ENCODE measurements at places on chromosomes 16 and 17.

GRCh38 chr17:42078396-42079043 lies 19.8 kb downstream of the ZNF385C start:
- no peak for DNase-seq

- DNase-seq = no peak
These were observed 4.0 kb downstream of the IRX5 start for GRCh38 chr16:54934481-54935265.

- DNase-seq = no peak
These were observed 460.4 kb downstream of the SLC39A11 start for GRCh38 chr17:72631949-72632684.

- no peak for DNase-seq
These were observed 20.2 kb downstream of the AP2B1 start for GRCh38 chr17:35607239-35607847.

- DNase-seq = no peak
These were observed 14.2 kb upstream of the SLC52A1 start for GRCh38 chr17:5049314-5049841.

DNA sequence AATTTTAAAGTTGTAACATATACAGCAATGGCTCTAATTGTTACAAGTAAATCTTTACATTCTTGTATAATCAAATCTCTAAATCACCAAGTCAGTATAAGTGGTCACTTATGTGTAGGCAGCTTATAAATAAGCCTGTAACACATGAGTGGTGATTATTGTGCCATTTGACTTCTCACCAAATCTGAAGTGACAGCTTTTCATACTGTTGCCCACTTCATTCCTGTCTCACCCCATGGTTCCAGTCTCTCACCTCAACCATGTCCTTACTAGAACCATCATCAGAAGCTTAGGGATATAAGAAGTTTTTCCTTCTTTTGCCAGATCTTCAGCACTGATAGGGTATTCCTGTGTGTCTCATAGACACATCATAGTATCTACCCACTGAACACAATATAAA lies 23.5 kb downstream of the TNRC6A start:
- no peak for DNase-seq

DNA sequence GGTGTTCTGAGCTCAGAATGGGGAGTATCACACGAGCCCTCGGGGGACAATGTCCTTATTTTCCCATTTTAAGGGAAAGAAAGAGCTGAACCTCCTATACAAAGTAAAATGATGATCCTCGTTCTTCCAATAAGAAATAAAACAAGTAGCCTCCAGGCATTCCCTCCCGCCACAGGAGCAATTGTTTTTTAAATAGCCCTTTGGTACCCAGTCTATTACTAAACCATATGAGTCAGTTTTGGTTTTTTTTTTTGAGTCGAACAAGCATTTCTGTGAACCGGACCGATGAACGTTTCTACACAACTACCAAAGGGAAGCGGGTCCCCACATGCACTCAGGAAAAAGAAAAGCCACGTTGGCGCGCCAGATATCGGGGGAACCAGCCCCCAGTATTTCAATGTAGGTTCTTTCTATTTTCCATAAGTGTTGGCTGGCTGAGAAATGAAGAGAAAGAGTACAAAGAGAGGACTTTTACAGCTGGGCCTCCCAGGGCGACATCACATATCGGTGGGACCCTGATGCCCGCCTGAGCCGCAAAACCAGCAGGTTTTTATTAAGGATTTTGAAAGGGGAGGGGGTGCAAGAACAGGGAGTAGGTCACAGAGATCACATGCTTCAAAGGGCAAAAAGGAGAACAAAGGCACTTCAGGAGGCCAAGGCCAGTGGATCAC lies 3.8 kb upstream of the DCXR start:
- DNase-seq = no peak

GRCh38 chr17:82875407-82875856 lies 35.6 kb upstream of the ZNF750 start:
- no peak for DNase-seq

DNA sequence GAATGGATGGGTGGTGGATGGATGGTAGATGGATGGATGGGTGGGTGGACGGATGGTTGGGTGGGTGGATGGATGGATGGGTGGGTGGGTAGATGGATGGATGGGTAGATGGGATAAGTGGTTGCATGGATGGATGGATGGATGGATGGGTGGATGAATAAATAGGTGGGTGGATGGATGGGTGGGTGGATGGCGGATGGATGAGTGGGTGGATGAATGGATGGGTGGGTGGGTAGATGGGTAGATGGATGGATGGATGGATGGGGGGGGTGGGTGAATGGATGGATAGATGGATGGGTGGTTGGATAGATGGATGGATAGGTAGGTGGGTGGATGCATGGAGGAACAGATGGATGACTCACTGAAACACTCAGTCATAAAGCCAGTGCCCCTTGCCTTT lies 51.0 kb upstream of the FASN start:
- DNase-seq = no peak

GRCh38 chr17:10624969-10625368 lies 32.1 kb downstream of the MYH3 start:
- no peak for DNase-seq

- peak; percentile 87 for DNase-seq
These were observed at the start of gene RUSF1 for GRCh38 chr16:31507929-31508705. Gene RUSF1, minus strand, starts transcription at chr16:31508391. Its CDS starts 18 bp downstream, at chr16:31508373.

DNA sequence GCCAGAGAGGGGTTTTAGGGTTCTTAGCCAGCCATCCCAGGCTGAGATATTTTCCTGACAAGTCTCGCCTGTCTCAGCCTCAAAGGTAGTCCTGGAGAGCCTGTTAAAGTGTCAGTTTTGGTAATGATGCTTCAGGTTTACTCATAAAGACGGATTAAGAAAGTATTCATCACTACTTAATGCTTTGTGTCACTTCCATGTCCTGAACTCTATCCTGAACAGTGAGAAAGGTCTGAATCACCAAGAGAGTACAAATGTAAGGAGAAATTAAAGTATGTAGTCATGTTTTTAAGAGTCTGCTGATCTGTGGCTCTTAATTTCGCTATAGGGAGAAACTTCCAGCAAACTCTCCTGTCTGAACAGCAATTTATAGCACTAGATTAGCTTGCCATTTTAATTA lies 14.0 kb downstream of the RPGRIP1L start:
- DNase-seq = no peak

GRCh38 chr17:60506312-60506711 lies 19.7 kb downstream of the APPBP2 start:
- no peak for DNase-seq

DNA sequence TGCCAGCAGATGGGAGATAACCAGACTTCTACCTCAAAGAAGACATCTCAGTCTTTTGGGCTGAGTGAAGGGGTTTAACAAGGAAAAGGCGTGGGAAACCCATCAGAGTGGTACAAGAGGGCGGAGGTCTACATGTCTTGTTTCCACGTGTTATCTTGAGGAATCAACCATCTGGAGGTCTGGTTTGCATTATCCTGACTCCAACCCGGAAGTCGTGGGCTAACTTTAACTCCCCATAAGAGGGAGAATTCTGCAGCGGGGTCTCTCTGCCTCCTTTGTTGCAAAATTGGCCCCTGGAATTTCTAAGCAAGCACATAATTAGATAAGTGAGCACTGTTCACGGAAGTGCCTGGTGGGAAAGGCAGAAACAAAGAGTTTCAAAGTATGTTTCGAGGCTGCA lies 398.7 kb upstream of the C16orf82 start:
- no peak for DNase-seq

DNA sequence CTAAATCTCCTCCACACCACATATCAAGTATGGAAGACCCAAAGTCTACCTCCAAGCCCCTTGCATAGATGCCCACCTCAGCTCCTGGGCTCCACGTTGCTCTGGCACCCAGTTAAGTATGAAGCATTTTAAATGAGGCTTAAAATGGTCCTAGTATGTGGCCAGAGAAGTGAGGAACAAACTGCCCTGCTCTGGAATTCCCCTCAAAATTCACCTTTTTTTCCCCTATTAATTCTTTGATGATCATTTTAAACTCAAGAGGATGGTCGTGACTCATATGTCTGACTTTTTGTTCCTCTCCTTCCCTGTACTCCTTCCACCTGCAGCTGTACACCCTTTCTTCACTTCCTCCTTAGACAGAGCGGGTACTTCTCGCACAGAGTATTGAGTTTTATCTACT lies 234.5 kb upstream of the MYOCD start:
- no peak for DNase-seq

GRCh38 chr17:73013301-73013700 lies 79.2 kb downstream of the SLC39A11 start:
- DNase-seq = no peak

DNA sequence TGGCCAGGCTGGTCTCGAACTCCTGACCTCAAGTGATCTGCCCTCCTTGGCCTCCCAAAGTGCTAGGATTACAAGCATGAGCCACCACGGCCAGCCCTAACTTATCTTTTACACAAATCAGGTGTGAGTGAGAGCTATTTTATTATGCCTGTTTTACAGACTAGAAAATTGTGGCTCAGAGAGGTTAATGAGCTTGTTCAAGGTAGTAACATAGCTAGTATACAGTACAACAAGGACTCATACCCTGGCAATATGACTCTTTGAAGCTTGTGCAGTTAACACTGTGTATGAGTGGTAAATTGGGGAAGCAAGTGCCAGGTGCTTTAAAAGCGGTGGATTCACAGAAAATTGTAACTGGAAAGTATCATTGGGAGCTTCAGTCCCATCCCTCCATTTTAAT lies 49.0 kb downstream of the YPEL2 start:
- no peak for DNase-seq

DNA sequence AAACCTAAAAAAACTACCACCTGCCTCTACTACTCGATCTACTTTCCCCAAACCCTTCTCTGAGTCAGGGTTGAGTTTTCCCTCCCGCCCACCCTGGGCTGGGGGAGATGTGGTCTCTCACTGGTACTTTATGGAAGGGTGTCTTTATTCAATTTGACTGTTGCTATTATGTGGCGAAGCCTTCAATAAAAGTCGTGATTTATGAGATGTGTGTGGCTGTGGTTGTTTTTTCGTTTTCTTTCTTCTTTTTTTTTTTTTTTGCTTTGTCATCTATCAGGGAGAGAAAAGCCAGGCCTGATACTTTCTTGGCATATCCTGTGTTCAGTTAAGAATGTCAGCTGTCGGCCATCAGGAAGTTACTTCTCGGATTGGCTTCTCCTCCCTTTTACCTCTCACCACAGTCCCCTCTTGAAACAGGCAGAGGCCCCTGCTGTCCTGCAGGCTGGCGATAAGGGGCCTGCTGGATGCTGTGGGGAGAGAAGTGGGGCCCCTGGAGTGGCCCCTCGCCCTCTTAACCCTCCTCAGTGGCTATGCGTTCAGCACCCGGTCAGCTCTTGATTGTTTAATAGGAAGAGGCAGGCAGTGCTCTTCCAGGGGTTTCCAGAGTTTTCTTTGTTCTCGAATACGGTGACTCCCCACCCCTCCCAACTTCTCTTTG lies 123.0 kb downstream of the MSI2 start:
- no peak for DNase-seq

DNA sequence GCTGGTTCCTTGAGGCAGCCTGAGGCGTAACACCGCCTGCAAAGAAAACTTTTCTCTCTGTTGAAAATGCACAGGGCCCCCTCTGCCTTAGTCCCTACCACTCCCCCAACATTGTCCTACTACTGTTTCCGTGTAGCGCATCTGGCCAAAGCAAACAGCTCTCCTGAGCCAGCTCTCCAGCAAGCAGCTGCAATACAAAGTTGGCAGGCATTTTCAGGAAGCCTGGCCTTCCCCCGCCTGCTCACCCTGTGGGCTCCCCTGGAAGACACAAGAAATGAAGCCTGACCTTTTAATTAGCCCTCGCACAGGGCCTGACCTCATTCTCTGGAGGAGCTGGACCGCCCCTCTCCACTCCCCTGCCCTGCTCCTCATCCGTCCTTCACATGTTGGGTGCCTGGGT lies 66.7 kb downstream of the SOX9 start:
- no peak for DNase-seq

GRCh38 chr16:14098081-14098480 lies 27.0 kb downstream of the MRTFB start:
- no peak for DNase-seq

All from HEK293T (cell line).